ENCODE measurements at places on chromosomes 7 and 10. TPM values are rescaled to one million over a fixed set of nuclear protein-coding genes. Genes with fewer than 3 reads are reported as not detected.
A peak's percentile ranks its signal among the peaks of the same experiment; 100 is the strongest.

DNA sequence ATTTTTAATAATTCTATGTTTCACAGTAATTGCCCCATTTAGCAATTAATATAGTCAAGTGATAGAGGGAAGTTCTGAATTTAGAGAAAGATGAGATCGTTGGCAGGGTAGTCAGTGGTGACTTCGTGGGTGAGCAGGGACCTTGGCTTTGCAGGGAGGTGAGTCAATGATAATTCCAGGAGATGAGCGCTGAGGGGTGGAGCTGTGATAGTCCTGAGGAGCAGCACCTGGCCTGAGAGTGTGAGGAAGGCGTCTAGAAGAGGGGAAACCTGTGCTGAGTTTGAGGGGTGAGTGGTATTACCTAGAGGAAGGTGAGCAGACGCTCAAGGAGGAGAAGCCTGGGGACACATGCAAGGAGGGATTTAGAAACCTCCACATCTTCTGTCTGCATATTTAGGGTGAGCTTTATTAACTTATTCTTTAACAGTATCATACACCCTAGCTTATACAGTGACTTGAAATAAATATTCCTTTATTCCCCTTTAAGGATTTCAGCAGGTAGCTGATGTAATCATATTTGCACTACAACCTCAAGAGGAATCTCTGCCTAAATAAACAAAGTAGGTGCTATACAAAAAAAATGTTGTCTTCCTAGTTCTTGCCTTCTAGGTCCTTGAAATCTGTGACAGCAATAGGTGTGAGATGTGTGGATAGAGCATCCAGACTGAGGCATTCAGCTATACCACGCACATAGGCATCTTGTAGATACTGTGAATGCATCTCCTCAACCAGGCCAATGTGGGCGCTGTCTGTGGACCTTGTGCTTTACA, 2.1 kb upstream of the TRIL start:
- peaks cover 18% of the 10 kb centered on the region for H3K4me1 ChIP-seq
- no peak for DNase-seq
- peaks cover 44% of the 10 kb centered on the region for H3K27me3 ChIP-seq
- peaks cover 6% of the 10 kb centered on the region for H3K36me3 ChIP-seq
- no peak overlapping the region for H3K4me3 ChIP-seq
- H3K27ac ChIP-seq = no peak overlapping the region

Gene PNLIPRP1
- not detected for total RNA-seq

- no peak overlapping the region for H3K4me3 ChIP-seq
- no peak for DNase-seq
- peaks cover 13% of the 10 kb centered on the region for H3K4me1 ChIP-seq
- H3K36me3 ChIP-seq = no peaks in the 10 kb centered on the region
- H3K27ac ChIP-seq = no peak overlapping the region
Measured at GRCh38 chr7:102125127-102125596, 161.5 kb upstream of the SH2B2 start.

Gene EZH2
- 115 TPM for total RNA-seq

- peaks cover 47% of the 10 kb centered on the region for H3K4me1 ChIP-seq
- peaks cover 43% of the 10 kb centered on the region for H3K36me3 ChIP-seq
- peak overlapping the region; percentile 39 for H3K27ac ChIP-seq
- no peak for DNase-seq
- H3K4me3 ChIP-seq = no peak overlapping the region
Measured at GRCh38 chr10:119162452-119163092, 2.9 kb downstream of the SFXN4 start.

Gene SMKR1
- 1.3 TPM for total RNA-seq
